AG04450 (cell line): ENCODE measurements at places on chromosomes 7 and 10.

- DNase-seq = no peak
Observed at GRCh38 chr10:22342421-22342820, 2.9 kb upstream of the SPAG6 start.

DNA sequence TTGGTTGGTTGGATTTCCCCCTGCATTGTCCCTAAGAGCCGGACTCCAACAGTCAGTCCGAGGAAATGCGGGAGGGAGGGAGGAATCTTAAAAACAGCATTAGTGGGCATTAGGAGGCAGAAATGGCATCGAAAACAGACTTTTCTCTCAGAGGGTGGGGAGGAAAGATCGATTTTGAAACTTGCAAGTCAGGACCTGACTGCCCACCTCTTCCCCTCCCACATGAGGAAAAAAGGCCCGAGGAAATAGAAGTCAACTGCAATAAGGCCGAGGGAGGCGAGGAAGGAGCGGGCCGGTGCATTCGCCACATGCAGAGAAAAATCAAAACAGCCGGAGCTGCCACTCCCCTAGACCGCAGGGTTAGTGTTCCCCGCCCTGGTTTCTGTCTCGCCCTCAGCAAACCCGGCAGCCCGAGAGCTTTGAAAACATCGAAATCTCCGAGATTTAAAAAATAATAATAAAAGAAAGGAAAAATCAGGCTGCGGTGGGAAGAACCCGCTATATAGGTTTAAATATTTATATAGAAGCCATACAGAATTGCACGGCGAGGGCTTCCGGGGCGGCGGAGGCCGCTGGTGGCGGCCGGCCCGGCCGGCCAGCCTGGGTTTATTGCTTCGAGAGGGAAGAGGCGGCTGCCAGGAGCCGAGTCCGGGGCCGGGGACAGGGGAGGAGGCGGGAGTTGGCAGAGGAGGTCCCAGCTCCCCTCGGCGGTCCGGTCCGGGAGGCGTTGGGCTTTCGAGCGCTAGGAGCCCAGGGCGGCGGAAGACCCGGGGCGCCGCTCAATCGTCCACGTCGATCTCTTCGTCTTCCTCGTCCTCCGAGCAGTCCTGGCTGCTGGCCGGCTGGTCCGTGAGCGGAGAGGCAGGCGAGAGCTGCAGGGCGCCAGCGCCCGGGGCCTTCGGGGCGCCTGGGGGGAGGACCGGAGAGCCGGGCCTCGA is 2.5 kb downstream of the LBX1 start:
- no peak for DNase-seq

- peak; percentile 91 for DNase-seq
Observed at GRCh38 chr7:43869006-43869866, at the start of gene MRPS24. TSS of gene MRPS24 (minus strand) at chr7:43869517. CDS start at chr7:43869495, 22 bp downstream.

DNA sequence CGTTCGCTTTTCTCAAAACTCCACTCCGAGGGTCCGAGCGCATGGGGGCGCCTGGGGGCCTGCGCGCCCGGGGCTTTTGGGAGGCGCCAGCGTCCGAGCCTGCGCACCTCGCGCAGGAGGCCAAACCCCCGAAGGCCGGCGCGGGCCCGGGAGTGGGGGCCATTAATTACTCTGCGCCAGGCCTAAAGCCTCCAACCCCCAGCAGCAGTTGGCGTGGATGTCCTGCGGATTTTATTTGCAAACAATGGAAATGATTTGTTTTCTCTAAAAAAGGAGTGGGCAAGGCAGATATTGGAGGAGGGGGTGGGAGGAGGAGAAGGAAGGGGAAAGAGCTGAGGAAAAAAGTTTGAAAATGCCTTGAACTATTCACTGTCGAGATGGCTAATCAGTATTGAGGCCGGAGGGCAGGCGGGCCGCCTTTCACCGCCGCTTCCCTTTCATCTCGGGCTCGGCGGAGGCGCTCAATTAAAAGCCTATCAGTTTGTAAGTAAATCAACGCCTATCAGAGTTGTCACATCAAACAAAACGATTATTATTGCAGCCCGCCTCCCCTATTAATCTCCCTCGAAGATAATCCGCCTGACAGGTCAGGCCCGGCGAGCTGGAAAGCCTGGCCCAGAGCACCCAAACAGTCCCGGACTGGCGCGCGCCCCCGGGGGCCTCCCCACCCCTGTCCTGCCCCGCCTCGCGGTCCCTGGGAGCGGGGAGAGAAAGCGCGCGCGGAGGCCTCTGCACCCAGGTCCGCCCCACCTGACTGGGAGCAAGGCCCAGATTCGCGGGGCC is 3.4 kb upstream of the ZNF503 start:
- DNase-seq = no peak

GRCh38 chr10:116476461-116476860 is 48.8 kb downstream of the PNLIPRP3 start:
- DNase-seq = no peak

DNA sequence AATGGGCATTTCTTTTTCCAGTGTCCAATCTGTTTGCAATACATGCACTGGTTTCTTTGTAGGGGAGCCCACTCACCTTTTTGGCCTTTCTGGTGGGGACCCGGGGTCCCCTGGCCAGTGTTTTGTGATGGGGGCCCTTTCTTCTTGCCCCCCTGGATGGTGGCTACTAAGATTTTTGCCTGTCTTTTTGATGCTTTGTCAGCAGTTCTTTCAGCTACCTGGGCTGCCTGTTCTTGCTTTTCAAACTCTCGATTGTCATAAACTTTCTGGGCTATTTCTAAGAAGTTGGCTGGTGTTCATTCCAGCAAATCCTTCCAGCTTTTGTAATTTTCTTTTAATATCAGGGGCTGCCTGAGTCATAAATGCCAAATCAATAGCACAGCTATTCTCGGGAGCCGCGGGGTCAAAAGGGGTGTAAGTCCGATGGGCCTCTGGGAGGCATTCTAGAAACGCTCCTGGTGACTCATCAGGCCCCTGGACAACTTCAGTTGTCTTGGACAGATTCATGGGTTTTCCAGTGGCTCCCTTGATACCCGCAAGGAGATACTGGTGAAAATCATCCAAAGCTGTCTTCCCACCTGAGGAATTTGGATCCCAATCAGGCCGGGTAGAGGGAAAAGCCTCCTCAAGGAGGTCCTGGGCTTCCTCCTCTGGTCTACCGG is 79.0 kb downstream of the PRR15 start:
- DNase-seq = no peak

GRCh38 chr7:76054123-76055120 is 6.5 kb downstream of the MDH2 start:
- peak; percentile 44 for DNase-seq

DNA sequence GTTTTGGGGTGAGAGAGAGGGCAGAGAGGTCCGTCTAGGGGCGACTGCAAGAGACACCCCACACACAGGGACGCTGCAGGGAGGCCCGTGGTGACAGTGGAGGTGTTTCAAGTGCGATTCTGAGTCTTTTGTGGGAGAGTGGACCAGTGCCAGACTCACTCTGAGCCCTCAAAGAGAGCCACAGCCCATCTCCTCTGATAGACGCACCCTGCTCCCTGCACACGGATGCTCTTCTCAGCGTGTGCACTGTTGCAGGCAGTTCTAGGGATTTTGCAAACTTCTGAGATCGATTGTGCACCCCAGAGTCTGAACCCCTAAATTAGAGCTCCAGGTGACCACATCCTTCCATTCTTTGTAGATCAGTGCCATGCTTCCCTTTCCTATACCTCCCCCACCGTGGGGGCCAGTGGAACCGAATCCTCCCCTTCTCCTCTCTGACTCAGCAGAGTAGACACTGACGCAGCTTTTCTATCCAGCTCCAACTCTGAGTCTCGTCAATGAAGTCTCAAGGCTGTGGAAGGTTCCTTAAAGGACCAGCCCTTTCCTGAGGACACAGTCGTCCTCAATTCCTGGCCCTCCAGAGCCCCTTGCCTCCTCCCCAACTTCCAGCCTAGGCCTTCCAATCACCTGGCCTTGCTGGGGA is 83.8 kb downstream of the TMEM130 start:
- no peak for DNase-seq

GRCh38 chr10:119928411-119928810 is 35.9 kb downstream of the SEC23IP start:
- no peak for DNase-seq

DNA sequence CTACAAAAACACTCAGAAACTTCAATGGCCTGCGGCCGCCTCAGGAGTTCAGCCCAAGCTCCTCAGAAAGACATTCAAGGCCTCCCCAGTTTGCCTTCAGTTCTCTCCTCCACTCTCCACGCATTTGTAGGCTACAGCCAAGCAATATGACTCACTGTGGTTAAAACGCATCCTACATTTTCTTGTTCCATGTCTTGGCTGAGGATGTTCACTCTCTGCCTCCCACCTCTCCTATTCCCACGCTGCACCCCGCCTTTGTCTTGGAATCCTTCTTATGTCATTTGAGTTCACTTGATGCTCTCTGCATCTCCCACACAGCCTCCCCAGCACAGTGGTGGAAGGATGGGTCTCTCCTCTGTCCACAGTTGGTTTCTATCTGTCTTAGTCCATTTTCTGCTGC is 184.8 kb downstream of the NPSR1 start:
- no peak for DNase-seq

DNA sequence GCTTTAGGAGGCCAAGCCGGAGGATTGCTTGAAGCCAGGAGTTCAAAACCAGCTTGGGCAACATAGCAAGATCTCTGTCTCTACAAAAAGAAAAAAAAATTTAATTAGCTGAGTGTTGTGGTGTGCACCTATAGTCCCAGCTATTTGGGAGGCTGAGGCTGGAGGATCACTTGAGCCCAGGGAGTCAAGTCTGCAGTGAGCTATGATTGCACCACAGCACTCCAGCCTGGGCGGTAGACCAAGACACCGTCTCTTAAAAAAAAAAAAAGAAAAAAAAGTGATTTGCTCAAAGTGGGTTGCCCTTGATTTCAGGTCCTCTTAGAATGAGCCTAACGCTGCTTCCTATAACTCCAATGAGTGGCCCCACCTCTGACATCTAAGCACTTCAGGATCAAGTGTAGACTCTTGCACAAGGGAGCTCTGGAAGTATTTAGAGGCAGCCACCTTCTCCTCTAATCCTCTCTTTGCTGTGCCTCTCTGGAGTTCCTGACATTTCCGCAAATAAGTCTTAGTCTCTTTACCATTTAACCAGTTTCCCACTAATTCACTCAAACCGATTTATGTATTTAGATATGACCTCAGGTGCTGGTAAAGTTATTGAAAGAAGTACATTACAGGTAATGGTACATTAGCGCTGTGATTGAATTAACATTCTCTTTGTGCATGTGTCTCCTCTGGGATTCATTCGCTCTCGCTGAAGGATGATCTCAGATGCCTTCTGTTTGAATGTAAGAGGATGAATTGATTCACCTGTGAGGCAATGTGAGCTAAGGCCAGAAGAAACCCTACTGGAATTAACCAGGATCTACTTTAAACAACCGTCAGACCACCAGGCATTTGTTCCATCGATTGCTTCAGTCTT is 60.8 kb upstream of the CELF2 start:
- DNase-seq = no peak

GRCh38 chr7:122018032-122018431 is 126.0 kb downstream of the AASS start:
- no peak for DNase-seq

GRCh38 chr10:12501324-12501723 is 152.0 kb downstream of the CAMK1D start:
- no peak for DNase-seq
